ENCODE measurements at places on chromosomes 5 and 9.

- H3K27ac ChIP-seq = no peak overlapping the region
- H3K4me3 ChIP-seq = no peak overlapping the region
- no peak for DNase-seq
- H3K4me1 ChIP-seq = peaks cover 13% of the 10 kb centered on the region
These were observed 390.4 kb downstream of the ARHGEF28 start for GRCh38 chr5:74016373-74016772.

- H3K4me3 ChIP-seq = no peak overlapping the region
- DNase-seq = no peak
- H3K36me3 ChIP-seq = no peaks in the 10 kb centered on the region
- peaks cover 9% of the 10 kb centered on the region for H3K27me3 ChIP-seq
- H3K4me1 ChIP-seq = no peaks in the 10 kb centered on the region
These were observed 200.5 kb downstream of the ARHGEF28 start for GRCh38 chr5:73826301-73827105.

DNA sequence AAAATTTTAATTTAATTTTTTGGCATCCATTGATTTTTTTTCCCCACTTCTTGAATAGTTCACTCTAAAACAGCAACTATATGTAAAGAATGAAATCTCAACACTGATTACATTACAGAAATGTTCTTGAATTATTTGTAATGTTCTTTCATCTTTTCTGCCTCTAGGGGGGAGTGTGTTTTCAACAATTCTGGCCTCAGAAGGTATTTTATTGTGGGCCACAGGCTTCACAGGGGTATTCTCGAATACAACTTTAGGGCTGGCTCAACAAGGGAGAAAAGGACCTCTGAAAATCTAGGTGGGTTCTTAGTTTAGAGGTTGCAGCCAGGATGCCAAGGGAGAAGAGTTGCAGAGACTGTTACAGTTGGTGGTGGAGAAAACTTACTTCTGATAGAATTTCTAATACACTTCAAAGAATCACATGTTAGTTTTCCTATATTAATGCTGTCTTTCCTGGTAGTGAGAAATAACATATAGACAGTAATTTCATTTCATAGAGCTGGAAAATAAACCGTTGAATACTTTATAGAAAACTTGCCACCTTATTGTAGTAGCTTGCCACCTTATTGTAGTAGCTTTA, 3.6 kb upstream of the NPR3 start:
- H3K36me3 ChIP-seq = no peaks in the 10 kb centered on the region
- peaks cover 30% of the 10 kb centered on the region for H3K4me1 ChIP-seq
- H3K27ac ChIP-seq = no peak overlapping the region
- H3K4me3 ChIP-seq = no peak overlapping the region

GRCh38 chr9:81351166-81351565, 338.2 kb downstream of the TLE1 start:
- H3K4me3 ChIP-seq = no peak overlapping the region
- no peaks in the 10 kb centered on the region for H3K4me1 ChIP-seq
- no peak for DNase-seq
- H3K36me3 ChIP-seq = peaks cover 10% of the 10 kb centered on the region
- no peak overlapping the region for H3K27ac ChIP-seq

DNA sequence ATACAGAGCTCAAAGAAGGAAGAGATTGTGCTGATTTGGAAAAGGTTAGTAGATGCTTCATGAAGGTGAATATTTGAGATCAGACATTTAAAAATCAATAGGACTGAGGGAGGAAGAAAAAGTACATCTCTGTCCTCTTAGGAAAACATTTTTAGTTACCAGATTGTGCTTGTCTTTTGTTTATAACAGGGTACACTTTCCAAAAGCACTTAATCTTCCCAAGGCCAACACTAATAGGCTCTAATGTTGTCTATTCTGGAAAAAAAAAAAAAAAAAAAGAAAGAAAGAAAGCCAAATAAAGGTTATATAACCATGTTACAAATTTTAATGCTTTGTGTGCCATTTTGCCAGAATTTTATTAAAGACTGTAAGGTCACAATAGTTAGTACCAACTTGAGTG, 45.5 kb upstream of the SHISAL2B start:
- no peak overlapping the region for H3K4me3 ChIP-seq
- H3K36me3 ChIP-seq = no peaks in the 10 kb centered on the region

DNA sequence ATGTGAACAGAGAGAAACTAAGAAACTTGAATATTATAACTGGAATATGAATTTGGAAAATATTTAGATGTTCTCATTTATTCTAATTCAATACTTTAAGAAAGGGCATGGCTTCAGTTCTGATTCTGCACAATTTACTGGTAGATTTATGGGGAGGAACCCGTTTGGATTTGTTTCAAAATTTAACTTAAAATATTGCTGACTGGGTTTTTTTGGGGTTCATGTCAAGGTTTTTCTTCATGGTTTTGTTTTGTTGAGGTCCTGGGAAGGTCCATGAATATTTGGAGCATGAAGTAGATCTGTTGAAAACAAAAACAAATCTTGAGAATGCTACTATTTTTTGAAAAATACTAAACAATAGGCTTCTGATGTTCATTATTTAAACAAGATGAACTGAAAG, 214.7 kb downstream of the PIK3R1 start:
- H3K27ac ChIP-seq = no peak overlapping the region
- H3K4me1 ChIP-seq = peaks cover 30% of the 10 kb centered on the region
- H3K36me3 ChIP-seq = no peaks in the 10 kb centered on the region
- H3K4me3 ChIP-seq = no peak overlapping the region
- peaks cover 3% of the 10 kb centered on the region for H3K27me3 ChIP-seq
- DNase-seq = no peak

GRCh38 chr5:96293966-96294883, 138.8 kb downstream of the PCSK1 start:
- no peak overlapping the region for H3K4me3 ChIP-seq
- no peak overlapping the region for H3K27ac ChIP-seq
- peaks cover 4% of the 10 kb centered on the region for H3K36me3 ChIP-seq
- DNase-seq = no peak
